ENCODE measurements at places on chromosomes 16 and 17.

GRCh38 chr16:69890114-69890891, 60.8 kb upstream of the CLEC18A start:
- ATAC-seq = peak; percentile 98

DNA sequence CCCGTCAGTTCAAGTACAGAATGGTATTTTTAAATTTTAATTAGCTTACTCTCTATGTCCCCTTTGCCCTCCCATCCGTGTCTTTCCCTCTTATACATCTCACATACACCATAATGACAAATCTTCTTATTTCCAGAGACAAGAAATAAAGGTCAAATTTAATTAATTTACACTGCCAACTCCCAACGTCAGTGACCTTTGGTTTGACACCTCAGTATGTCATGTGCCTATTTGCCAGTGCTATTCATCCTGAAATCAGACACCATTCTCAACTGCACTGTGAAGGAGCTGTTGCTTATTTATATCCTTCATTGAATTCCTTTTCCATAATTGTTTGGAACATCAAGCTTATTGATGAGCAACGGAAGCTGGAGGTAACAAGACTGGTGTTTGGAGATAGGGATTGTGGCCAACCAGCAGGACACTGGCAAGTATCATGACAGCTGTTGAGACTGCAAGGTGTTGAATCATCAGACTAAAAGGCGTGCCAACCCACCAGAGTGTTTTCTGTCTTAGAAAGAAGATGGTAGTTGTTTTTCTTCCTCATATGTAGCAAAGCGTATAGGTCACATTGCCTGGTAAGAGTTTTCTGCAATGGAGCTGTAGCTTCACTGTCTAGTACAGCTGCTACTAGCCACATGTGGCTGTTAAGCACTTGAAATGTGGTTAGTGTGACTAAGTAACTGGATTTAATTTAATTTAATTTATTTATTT, 12.5 kb downstream of the CALCOCO2 start:
- no peak for ATAC-seq

DNA sequence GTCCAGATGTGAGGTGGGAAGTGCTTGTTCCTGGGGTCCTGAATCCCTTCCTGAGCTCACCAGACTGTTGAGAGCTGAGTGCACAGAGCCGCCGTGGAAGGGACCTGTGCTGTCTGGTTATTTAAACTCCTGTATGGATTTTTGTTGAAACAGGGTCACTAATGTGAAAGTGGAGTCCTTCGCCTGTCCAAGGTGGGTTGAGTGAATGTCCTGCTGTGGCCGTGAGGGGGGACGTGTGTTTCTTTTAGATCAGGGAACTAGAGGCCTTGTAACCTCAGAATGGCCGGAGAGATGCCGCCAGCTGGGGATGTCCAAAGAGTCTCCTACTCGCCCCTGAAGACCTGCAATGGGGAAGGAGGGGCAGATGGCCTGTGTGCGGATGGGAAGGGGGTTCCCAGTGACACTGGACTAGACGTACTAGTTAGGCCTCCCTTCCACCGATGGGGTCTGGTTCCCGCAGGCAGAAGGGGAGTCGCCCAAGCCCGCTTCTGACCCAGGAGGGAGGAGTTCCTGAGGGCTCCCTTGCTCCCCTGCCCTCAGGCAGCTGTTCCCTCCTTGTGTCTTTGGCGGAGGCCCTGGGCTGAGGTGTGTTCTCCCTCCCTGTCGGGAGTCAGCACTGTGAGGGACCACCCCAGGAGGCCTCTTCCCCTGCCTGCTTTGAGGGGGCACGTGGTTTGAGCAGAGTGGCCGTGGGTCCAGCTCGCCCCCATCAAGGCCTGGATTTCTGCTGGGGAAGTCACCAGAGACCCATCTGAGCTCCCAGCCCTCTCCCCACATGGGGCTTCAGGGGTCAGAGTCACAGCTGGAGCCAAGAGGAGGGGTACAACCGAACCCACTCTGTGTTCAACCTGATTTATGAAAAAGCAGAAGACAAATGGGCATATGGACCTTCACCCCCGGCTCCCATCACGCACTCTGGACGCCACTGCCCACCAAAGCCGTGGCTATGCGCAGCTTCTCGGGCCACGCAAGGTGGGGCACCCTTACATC, 30.9 kb downstream of the OR1D5 start:
- no peak for ATAC-seq

DNA sequence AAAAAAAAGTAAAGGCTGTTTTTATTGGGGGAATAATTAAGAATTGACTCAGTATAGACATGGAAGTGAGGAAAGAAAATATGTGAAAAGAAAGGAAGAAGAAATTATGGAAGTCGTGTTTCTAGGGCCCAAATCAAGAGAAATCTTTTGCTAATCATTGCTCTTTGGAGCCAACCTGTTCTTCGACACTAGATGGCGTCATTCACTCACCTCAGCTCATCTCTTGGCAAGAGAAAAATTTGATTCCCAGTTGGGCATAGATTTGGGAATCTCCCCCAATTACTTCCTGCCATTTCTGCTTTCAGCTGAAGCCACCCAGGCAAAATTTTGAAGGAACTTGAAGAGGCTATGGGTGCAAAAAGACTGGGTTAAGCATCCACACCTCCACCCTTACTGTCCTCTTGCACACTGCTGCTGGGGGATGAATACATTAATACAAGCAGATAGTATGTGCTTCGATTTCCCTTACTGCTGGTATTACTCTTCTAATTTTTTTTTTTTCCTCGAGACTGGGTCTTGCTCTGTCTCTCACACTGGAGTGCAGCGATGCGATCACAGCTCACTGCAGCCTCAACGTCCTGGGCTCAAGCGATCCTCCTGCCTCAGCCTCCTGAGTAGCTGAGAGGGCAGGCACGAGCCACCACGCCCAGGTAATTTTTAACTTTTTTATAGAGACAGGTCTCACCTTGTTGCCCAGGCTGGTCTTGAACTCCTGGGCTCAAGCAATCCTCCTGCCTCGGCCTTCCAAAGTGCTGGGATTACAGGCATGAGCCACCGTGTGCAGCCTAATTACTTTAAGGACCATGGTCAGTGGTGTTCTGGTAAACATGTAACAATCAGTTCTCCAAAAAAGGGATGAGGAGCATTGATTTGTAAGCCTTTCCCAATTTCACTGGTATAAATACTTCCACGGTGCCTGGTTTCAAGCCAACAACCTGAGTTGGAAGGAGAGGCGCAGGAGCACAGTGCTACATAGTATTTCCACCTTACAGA, 13.5 kb downstream of the PSMD7 start:
- ATAC-seq = peak; percentile 44

Measured in motor neuron (in vitro differentiated cells).